ENCODE measurements at places on chromosomes 2 and 18. TPM values are rescaled to one million over a fixed set of nuclear protein-coding genes. Genes with fewer than 3 reads are reported as not detected.

DNA sequence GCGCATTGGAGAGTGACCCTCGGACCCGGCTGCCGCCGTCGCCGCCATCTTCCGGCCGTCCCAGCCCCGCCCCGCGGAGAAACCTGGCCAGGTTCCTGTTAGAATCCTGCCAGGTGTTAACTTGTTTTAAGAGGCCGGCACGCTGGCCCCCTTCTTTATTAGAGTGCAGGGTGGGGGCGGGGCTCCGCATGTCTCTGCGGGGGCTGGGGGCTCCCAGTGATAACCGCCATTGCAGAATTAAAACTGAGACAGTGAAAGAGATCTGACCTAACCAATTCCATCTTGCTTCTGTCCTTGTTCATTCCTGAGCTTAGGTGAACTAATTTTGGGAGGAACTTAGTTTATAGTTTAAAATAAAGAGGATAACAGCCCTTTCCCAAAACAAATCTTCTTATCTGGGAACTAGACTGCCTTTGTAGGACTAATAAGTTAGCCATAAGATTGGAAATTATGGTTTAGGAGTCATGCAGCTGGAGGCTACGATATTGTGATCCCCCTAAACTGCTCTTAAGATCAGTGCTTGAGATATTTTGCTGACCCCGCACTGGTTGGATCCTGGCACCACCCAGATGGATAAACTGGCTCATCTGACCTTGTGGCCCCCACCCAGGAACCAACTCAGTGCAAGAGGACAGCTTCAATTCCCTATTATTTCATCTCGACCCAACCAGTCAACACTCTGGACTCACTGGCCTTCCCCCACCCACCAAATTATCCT, 543 bp upstream of the STARD7 start:
- no peak for DNase-seq

DNA sequence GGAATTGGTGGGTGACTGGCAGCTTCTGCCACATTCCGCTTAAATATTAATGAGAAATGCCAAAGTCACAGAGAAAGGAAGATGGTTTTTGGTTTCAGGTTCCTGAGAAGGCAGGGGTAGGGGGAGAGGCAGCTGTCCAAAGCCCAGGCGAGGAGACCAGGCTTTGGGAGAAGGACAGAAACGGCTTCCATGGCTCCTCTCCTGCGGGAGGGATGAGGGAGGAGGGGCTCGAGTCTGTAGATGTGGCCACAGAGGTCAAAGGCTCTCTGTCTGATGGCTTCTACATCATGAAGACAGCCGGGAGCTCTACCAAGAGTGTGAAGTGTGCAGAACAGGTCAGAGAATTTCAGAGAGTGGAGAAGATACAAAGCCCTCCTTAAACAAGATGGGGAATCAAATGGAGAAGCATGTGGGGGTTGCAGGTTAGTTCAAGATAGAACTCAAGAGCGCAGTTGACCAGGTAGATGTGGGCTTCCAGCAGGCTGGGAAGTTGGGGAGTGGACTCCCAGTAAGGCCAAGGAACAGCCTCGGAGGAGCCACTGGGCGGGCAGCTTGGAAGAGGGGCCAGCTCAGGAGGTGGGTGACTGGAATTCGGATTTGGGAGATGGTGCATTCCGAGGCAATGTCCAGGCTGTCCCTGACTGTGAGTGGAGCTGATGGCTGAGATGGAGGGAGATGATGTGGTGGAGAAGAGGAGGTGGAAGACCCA, 23.8 kb upstream of the HPCAL1 start:
- DNase-seq: no peak

The CCDC178 gene
- not detected for total RNA-seq

The IL1B gene
- 0.48 TPM for total RNA-seq

The LYPD1 gene
- not detected for total RNA-seq

The POLR1B gene
- total RNA-seq: 23.5 TPM

The GRHL1 gene
- total RNA-seq: 1.2 TPM

All from activated CD4-positive, alpha-beta memory T cell treated with anti-CD3 and anti-CD28 coated beads, Interleukin-2, amount 10 ng/mL, durations not matched to agents 7 days and 5 days (primary cell).